ENCODE measurements at places on chromosomes 1 and 21. TPM values are rescaled to one million over a fixed set of nuclear protein-coding genes. Genes with fewer than 3 reads are reported as not detected.

The HPCAL4 gene
- total RNA-seq, result 1.8 TPM

- H3K36me3 ChIP-seq, result no peaks in the 10 kb centered on the region
- DNase-seq, result no peak
- H3K27me3 ChIP-seq, result no peaks in the 10 kb centered on the region
- H3K27ac ChIP-seq, result no peak overlapping the region
- H3K4me3 ChIP-seq, result no peak overlapping the region
Measured at GRCh38 chr21:18705971-18706370, 302.4 kb upstream of the TMPRSS15 start.

GRCh38 chr1:12078938-12079861, 16.1 kb downstream of the TNFRSF8 start:
- no peaks in the 10 kb centered on the region for H3K4me1 ChIP-seq
- peaks cover 13% of the 10 kb centered on the region for H3K27me3 ChIP-seq
- no peaks in the 10 kb centered on the region for H3K36me3 ChIP-seq
- H3K4me3 ChIP-seq, result no peak overlapping the region
- DNase-seq, result peak; percentile 39

The CLCA4 gene
- not detected for total RNA-seq

The MFAP2 gene
- 89.3 TPM for total RNA-seq

DNA sequence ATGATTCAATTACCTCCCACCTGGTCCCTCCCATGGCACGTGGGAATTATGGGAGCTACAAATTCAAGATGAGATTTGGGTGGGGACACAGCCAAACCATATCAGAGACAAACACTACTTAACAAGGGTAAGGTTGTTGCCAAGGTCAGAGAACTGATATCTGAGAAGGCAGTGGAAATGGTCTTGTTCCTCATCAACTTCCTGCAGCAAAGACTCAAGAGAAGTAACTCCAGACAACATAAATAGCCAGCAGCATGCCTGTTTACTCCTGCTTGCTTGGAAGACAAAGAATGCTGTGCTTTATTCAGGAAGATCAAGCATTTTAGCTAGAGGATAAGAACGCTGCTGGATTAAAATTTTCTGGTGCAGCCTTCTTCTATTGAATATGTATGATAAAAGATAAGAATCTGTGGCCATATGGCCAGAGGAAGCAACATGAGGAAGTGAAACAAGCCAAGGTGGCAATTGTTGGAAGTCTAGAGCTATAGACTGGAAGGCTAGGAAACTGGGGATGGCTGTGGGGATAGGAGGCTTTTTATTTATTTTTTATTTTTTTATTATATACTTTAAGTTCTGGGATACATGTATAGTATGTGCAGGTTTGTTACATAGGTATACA, 36.4 kb downstream of the DDAH1 start:
- H3K36me3 ChIP-seq, result no peaks in the 10 kb centered on the region
- no peaks in the 10 kb centered on the region for H3K27me3 ChIP-seq
- H3K27ac ChIP-seq, result no peak overlapping the region
- no peaks in the 10 kb centered on the region for H3K4me1 ChIP-seq
- H3K4me3 ChIP-seq, result no peak overlapping the region

DNA sequence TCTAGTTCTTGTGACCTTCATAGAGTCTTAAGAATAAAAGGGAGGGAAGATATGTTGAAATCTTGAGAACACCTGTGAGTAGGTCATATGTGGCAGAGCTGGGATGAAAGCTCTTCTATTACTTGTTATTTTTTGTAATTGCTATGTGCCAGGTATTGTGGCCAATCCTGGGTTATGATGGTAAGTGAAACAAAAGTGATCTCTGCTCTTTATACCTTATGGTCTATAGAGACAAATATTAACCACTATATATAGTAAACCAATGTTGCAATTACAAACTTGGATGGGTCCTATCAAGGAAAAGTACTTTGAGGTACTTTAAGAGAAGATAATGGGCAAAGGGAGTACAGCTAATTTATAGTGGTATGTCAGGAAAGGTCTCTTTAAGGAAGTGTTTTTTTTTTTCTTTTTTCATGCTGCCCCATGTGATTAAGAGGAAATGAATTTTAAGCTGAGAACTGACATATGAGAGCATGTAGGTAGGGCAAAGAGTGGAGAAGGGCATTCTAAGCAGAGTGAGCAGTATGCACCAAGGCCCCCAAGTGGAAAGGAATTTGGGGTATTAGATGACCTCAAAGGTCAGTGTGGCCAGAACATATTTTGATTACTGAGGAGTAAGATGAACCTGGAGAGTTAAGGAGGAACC, 43.3 kb downstream of the POU2F1 start:
- no peak overlapping the region for H3K4me3 ChIP-seq
- H3K36me3 ChIP-seq, result no peaks in the 10 kb centered on the region
- DNase-seq, result peak; percentile 9
- H3K27me3 ChIP-seq, result no peaks in the 10 kb centered on the region

DNA sequence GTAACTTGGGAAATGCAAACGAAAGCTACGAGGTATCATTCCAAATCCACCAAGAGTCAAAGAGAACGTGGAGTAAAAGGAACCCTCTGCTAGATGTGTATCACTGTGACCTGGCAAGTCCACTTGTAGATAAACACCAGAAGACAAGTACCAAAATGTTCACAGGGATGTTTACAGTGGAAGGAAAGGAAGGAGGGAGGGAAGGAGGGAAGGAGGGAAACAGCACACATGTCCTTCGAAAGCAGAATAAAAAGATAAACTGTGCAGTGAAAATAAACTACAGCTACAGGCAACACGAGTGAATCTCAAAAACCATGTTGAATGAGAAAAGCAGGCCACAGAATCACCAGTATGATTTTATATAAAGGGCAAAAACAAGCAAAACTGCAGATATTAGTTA, 59.9 kb downstream of the TP53BP2 start:
- DNase-seq, result no peak
- no peak overlapping the region for H3K27ac ChIP-seq
- H3K27me3 ChIP-seq, result no peaks in the 10 kb centered on the region
- H3K36me3 ChIP-seq, result peaks cover 31% of the 10 kb centered on the region
- H3K4me1 ChIP-seq, result no peaks in the 10 kb centered on the region

The TBX15 gene
- 41.4 TPM for total RNA-seq

DNA sequence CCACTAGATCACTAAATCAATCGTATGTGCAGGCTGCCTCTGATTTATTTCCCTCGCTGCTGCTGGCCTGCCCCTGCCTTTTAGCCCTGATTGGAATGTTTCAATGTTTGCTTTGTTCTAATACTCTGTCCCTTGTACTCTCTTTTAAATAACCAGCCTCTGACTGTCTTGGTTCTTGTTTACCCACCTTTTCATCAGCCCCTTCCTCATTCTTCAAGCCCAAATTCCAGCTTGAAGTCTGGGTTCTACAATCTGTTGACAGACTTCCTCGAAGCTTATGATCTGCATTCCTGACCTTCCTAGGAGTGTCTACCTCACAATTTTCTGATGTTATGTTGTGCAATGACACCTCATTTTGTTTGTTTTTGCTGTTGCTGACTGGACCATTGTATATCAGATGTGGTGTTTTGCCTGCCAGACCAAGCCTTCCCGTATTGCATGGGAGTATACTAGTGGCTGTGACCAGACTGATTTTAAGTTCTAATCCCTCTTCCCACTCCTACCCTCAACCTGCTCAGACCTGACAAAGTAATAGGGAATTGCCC, 46.6 kb upstream of the APOBEC4 start:
- DNase-seq, result no peak
- H3K4me3 ChIP-seq, result no peak overlapping the region
- no peaks in the 10 kb centered on the region for H3K36me3 ChIP-seq

DNA sequence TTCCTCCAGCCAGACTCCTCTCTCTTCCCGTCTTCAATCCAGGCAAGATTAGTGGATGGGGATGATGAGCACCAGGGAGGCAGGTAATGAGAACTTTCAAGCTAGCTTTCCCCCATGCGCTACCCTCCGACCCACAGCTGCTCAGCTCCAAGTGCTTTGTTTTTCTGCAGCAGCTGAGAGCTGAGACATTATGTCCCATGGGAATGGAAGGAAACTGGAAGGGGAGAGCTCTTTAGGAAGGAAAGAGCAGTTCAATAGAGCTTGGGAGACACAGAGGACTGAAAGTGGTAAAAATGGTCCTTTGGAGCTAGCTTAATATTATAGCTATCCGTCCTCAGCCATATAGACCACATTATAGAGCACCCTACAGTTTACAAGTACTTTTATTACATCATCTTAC, 39.8 kb downstream of the RAB3B start:
- H3K36me3 ChIP-seq, result no peaks in the 10 kb centered on the region
- no peak overlapping the region for H3K27ac ChIP-seq
- peak; percentile 8 for DNase-seq
- H3K4me1 ChIP-seq, result no peaks in the 10 kb centered on the region

DNA sequence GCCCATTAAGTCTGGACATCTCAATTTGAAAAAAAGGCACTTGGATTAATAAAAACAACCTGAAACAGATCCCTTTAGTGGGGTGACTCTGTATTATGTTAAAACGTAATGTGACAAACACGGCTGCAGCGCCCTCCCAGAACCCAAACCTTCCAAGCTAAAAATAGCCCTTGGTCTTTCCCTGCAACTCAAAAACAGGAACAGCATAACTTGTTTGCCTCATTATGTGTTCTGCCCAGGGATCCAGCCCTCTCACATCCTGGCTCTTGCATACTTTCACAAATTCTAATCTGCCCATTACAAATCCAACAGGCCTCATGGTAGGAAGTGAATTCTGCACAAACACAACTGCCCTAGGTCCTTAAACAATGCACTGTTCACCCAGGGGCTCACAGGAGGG, 94.7 kb upstream of the GADD45A start:
- DNase-seq, result peak; percentile 50
- H3K36me3 ChIP-seq, result no peaks in the 10 kb centered on the region
- no peak overlapping the region for H3K27ac ChIP-seq
- H3K27me3 ChIP-seq, result no peaks in the 10 kb centered on the region
- H3K4me1 ChIP-seq, result peaks cover 14% of the 10 kb centered on the region

The KRTAP21-2 gene
- total RNA-seq, result not detected

The LMX1A gene
- total RNA-seq, result 0.84 TPM

- no peaks in the 10 kb centered on the region for H3K4me1 ChIP-seq
- no peak overlapping the region for H3K4me3 ChIP-seq
- no peaks in the 10 kb centered on the region for H3K36me3 ChIP-seq
- DNase-seq, result no peak
- no peak overlapping the region for H3K27ac ChIP-seq
Measured at GRCh38 chr1:175629318-175629694, 114.1 kb downstream of the TNR start.

The AJAP1 gene
- total RNA-seq, result 0.58 TPM

DNA sequence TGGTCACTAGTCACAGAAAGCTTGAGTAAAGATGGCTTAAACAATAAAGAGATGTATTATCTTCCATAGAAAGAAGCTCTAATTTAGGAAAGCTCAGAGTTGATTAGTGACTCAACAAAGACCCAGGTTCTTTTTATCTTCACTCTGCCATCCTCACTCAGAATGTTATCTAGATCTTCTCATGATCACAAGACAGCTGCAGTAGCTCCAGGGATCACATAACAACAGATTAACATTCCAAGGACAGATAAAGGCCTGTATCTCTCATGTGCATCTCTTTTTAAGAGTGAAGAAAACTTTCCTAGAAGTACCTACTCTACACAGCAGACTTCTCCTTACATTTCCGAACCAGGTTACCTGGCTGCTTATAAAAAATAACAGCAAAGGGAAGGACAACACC, 368.7 kb upstream of the PROX1 start:
- H3K27me3 ChIP-seq, result peaks cover 6% of the 10 kb centered on the region
- peaks cover 5% of the 10 kb centered on the region for H3K4me1 ChIP-seq
- H3K27ac ChIP-seq, result no peak overlapping the region
- H3K4me3 ChIP-seq, result no peak overlapping the region
- no peak for DNase-seq

DNA sequence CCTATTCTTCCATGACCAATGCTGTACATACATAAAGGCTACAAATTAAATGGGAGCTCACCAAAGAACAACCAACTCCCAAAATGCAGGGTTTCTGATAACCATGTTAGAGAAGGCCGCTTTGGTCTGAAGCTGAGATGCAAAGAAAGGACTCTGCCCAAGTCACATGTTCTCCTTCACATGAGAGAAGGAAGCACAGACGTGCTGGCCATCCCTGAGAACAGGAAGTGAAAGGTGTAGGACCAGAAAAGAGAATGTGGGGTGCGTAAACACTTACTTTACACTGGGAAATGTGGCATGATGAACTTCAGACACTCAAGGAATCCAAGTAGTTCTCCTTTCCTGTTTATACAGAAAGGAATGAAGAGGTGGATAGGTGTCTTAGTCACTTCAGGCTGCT, 31.7 kb upstream of the TADA1 start:
- no peak overlapping the region for H3K27ac ChIP-seq
- no peaks in the 10 kb centered on the region for H3K27me3 ChIP-seq
- no peak for DNase-seq
- H3K36me3 ChIP-seq, result no peaks in the 10 kb centered on the region

The OPTC gene
- total RNA-seq, result not detected

GRCh38 chr21:15793550-15794235, 63.9 kb downstream of the USP25 start:
- H3K4me1 ChIP-seq, result no peaks in the 10 kb centered on the region
- H3K36me3 ChIP-seq, result peaks cover 2% of the 10 kb centered on the region
- H3K27ac ChIP-seq, result no peak overlapping the region
- DNase-seq, result no peak
- no peaks in the 10 kb centered on the region for H3K27me3 ChIP-seq

The RIPPLY3 gene
- total RNA-seq, result 0.09 TPM

- H3K36me3 ChIP-seq, result no peaks in the 10 kb centered on the region
- no peaks in the 10 kb centered on the region for H3K27me3 ChIP-seq
- H3K4me3 ChIP-seq, result no peak overlapping the region
- H3K27ac ChIP-seq, result no peak overlapping the region
Measured at GRCh38 chr1:59383963-59384362, 87.1 kb downstream of the FGGY start.

DNA sequence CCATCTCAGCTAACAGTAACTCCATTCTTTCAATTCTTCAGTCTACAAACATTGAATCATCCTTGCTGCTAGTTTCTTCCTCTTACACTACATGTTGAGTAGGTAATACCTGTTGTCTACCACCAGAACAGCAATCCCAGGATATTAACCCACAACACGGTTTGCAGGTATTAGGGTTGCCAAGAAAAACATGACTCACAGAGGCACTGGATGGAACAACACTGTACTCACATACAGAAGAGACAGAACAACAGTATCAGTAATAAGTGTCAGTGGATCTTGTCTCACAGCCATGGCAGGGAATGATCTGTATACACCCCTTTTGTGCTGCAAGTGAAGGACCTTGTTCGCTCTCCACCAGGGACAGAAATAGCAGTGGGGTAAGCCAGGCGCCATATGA, 212.1 kb downstream of the GPR52 start:
- no peak overlapping the region for H3K27ac ChIP-seq
- H3K27me3 ChIP-seq, result no peaks in the 10 kb centered on the region

The SPRR2D gene
- not detected for total RNA-seq

All from muscle of leg (tissue), 16 donors.